HL-60 (cell line): ENCODE measurements at places on chromosomes 12 and 14.

DNA sequence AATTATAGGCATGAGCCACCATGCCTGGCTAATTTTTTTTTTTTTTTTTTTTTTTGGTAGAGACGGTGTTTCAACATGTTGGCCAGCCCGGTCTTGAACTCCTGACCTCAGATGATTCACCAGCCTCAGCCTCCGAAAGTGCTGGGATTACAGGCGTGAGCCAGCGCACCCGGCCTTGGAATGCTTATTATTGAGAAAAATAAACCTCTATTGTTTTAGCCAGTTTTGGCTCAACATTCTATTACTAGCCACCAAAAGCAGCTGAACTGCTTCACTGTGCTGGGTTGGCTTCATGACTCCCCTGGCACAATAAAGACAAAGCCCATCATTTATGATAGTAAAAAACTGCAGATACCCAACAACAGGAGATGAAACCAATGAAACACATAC, 93.5 kb upstream of the CEP83 start:
- DNase-seq = no peak

- DNase-seq = no peak
Measured at GRCh38 chr14:80570930-80571298, 359.6 kb upstream of the DIO2 start.

DNA sequence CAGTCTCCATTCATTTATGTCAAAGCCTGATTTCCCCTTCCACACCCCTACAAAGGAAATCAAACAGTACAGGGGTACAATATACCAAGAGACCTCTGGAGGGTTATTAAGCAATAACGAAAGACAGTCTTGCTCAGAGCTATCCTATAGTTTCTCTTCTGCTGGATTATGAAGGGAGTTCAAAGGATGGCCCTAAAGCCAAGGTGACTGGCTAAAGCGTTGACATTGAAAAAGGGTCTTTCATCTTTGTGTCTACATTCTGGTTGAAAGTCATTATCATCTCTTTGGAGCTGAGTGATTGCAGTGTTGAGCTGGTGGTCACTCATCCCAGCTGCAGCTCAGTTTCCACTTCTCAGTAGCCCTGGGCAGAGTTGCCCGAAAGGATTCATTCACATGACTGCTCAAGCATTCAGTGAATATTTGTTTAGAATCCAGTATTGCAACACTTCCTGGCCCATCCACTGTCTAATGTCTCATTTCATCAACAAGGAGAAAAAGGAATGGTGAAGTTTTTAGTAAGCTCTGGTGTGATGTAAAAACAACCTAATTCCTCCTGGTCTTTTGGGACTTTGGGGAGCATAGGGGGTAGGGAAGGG, 19.2 kb upstream of the TBX5 start:
- no peak for DNase-seq

DNA sequence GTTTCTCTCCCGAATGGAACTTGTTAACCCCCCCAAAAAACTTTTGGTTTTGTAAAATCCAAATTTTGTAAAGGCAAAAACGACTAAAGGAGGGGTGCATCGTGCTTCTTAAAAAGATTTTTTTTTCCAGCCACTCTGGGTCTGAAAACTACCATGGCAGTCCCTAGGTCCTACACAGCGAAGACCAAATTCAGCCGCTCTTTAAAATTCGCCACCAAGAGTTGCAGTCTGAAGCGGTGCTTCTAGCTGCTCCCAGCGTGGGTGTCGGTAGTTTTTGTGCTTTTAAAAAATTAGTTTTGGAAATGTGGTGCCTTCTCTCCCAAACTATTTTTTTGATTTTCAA, 873 bp upstream of the GSC start:
- no peak for DNase-seq

DNA sequence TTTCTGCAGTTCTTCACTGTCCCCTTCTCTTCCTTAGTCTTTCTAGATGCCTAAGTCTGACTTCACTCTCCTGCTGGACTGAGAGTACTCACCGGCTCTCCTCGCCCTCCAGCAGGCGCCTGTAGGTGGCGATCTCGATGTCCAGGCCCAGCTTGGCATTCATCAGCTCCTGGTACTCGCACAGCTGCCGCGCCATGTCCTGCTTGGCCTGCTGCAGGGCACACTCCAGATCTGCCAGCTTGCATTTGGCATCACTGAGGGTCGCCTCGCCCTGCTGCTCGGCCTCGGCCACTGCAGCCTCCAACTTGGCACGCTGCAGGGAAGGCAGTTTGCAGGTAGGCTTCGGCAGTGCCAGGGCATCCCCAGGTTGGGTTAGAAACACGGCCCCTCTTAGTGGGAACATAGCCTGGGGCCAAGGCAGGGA, 5.2 kb downstream of the KRT84 start:
- peak; percentile 13 for DNase-seq

DNA sequence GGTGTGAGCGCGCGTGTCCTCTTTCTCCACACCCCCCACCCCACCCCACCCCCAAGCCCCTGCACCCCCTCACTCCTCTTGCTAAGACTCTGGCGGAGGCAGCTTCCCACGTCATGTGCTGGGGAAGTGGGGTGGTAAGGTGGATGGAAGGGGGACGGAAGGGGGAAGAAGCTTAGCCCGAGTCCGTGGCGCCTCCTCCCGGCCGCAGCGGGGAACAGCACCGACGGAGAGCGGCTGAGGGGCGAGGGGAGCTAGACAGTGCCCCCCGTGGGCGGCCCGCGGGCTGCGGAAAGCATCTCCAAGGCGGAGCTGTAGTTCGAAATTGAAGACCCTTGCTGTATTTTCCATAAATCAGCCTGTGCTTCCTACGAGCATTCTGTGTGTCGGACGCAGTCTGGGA, 588 bp upstream of the GRIN2B start:
- DNase-seq = no peak

GRCh38 chr14:31362746-31363145, 57.6 kb downstream of the HEATR5A start:
- DNase-seq = no peak

DNA sequence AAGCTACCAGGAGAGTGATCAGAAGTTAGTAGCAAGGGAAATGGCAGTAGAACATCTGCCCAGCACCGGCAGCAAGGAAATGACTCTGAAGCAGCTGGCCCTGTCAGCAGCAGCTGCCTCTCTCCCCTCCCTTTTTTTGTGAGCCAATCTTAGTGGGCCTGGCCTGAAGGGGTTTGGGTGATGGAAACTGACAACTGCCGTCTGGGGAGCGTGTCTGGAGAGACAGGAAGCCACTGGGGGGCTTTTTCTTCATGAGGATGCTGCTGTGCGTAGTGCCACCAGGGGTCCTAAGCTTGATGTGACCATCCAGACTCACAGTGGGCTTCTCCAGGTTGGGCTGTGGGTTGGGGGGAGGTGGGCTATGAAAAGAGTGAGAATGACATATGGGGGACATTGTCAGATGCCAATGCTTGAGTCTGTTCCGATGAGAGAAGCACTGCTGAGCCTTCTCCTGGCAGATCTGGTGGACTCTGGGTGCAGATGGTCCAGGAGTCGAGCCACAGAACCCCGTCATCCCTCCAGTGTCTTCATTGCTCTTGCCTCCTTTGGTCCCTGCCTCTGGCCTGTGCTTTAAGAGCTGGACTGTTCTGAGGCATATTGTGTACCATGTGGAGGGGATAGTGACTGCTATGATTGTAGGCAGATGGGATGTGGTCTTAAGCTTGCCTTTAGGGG, 87.6 kb upstream of the HIF1A start:
- no peak for DNase-seq

- no peak for DNase-seq
Measured at GRCh38 chr12:33476058-33476457, 36.4 kb upstream of the SYT10 start.

DNA sequence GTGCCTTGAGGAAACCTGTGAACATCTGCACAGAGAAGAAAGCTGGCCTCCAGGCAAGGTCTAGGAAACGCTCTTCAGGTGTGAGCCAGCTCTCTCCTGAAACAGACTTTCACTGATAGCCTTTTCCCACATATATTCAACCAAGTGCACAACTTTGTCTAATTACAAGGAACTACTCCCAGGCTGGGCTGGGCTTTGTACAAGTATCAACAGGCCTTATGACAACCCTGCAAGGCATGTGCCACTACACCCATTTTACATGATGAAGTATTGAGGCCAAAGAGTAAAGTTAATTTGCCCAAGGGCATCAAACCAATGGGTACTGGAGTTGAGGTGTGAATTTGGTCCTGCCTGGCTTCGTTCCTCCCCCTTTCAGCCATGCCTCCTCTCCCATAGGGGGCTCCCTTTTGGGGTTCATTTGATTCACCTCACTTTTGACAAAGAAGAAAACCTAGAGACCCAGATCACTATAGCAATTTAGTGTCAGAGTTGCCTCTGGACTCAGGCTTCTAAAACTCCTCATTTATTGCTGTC, 2.1 kb downstream of the CSRP2 start:
- DNase-seq = no peak

DNA sequence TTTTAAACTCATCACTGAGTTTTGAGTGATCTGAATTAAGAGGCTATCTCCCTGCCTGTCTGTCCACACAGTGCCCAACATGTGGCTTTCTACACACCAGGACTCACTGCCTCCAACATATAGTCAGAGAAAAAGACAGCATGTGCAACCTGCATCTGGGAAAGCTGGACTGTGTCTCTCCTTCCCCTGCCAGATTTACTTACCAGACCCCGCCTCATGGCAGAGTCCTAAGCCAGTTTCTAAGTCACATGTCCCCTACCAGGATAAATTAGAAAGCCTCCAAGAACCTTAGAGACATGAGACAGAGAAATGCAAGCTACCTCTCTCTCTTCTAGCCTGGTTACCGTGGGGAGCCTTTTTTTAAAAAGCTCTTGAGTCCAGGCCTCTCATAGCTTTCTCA, 2.7 kb upstream of the HDAC7 start:
- no peak for DNase-seq

DNA sequence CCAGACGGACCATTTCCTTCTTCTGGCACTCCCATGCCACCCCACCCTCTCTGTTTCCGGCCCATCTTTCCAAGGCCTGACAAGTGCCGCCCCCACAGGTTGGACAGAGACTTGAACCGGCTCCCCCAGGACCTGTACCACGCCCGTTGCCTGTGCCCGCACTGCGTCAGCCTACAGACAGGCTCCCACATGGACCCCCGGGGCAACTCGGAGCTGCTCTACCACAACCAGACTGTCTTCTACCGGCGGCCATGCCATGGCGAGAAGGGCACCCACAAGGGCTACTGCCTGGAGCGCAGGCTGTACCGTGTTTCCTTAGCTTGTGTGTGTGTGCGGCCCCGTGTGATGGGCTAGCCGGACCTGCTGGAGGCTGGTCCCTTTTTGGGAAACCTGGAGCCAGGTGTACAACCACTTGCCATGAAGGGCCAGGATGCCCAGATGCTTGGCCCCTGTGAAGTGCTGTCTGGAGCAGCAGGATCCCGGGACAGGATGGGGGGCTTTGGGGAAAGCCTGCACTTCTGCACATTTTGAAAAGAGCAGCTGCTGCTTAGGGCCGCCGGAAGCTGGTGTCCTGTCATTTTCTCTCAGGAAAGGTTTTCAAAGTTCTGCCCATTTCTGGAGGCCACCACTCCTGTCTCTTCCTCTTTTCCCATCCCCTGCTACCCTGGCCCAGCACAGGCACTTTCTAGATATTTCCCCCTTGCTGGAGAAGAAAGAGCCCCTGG, 1.2 kb upstream of the CMTM5 start:
- no peak for DNase-seq

- peak; percentile 11 for DNase-seq
Measured at GRCh38 chr14:81211844-81212243, 8.9 kb downstream of the GTF2A1 start.

DNA sequence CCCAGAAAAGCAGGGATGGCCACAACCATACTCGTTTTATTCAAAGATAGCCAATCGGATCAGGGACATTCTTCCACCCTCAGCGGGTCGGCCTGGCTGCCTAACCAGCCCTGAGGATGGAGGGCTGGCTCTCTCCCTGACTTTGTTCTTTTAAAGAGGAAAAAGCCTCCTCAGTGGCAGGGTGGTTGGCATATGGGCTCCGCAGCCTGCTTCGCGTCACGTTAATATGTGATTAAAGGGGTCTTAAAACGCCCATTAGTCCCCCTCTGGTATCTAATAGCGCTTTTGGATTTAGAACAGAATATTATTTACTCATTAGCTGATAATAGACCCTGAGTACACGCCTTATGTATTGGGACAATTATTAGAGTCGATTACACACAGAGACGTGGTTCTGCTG, 199.4 kb downstream of the PHETA1 start:
- DNase-seq = no peak

GRCh38 chr12:121456551-121456950, 56.6 kb downstream of the RNF34 start:
- DNase-seq = no peak

GRCh38 chr14:59280961-59281360, 92.5 kb downstream of the DAAM1 start:
- DNase-seq = no peak

DNA sequence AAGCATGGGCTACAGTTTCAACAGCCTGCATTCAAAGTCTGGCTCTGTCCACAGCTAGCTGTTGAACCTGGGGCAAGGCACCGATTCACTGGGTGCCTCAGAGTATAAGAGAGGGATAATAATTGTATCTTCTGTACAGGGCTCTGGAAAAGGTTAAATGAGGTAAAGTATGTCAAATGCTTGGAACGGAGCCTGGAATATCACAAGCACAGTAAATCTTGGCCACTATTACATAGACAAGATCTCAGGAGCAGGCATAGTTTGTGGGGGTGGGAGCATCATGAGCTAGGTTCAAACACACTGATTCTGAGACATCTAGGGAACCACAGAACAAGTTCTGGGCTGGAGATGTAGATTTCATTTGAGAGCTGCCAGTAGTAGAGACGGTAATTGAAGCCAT, 203.7 kb upstream of the NUDT4 start:
- DNase-seq = no peak

DNA sequence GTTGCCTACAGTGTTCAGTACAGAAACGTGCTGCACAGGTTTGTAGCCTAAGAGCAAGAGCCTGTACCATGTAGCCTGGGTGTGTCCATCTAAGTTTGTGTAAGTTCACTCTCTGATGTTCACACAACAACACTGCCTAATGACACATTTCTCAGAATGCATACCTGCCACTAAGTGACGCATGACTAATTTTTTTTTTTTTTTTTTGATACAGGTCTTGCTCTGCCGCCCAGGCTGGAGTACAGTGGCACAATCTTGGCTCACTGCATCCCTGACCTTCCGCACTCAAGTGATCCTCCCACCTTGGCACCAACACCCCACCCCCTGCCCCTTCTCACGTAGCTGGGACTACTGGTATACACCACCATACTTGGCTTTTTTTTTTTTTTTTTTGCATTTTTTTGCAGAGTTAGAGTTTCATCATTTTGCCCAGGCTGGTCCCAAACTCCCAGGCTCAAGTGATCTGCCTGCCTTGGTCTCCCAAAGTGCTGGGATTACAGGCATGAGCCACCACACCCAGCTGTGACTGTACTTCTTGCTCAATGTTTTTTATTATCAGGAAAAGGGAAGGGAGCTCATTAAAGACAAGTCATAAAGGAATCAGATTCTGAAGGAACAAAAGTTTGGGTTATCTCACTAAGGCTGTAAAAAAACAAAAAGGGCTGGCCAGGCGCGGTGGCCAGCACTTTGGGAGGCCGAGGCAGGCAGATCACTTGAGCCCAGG, 10.0 kb upstream of the CDC42BPB start:
- no peak for DNase-seq

GRCh38 chr12:59587710-59588109, 8.1 kb upstream of the SLC16A7 start:
- no peak for DNase-seq
